C1 segment of cervical spinal cord (tissue), 14 donors: ENCODE measurements at places on chromosomes 3 and 15.

DNA sequence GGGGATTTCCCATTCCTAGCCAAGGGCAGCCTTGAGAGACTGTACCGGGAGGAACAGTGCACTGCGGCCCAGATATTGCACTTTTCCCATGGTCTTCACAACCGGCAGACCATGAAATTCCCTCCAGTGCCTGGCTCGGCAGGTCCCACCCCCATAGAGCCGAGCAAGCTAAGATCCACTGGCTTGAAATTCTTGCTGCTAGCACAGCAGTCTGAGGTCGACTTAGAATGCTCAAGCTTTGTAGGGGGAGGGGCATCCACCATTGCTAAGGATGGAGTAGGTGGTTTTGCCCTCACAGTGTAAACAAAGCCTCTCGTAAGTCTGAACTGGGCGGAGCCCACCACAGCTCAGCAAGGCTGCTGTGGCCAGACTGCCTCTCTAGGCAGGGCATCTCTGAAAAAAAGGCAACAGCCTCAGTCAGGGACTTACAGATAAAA is 156.3 kb downstream of the FRMD5 start:
- no peak for DNase-seq

- peak; percentile 30 for DNase-seq
These were observed 785 bp upstream of the MYRIP start for GRCh38 chr3:39808467-39809180.

DNA sequence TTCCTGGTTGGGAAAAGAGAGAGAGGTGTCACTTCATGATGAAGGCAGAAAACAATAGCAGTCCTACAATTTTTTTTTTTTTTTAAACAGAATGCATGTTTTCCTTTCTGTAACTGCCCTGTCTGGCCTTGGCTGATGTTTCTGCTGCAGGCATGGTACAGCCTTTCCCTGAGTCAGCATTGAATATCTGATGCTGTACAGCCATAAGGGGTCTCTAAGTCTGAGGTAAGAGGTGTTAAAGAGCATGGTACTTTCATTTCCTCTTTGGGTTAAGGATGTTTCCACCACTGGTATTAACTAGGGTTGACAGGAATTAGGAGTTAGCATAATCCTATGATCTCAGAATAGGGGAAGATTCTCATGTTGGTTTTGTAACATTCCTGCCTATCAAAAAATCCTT is 147.4 kb downstream of the CHST2 start:
- no peak for DNase-seq

DNA sequence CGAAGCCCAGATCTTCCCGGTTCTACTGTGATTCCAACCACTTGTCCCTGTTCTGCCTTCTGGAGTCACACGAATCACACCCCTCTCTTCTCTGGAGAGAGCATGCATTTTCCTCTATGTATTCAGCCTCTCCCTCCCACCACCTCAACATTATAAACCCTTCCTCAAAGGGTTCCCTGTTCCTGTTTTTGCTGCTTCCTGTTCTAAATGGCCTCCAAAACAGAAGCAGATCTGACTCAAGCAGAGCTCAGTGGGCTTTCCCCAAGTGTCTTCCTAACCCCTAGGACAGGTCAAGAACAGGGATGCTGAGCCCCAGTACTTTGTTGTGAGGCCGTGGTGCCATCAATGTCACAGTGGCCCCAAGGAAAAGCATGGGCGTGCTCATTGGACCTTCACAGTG is 75.7 kb upstream of the ARNT2 start:
- no peak for DNase-seq

DNA sequence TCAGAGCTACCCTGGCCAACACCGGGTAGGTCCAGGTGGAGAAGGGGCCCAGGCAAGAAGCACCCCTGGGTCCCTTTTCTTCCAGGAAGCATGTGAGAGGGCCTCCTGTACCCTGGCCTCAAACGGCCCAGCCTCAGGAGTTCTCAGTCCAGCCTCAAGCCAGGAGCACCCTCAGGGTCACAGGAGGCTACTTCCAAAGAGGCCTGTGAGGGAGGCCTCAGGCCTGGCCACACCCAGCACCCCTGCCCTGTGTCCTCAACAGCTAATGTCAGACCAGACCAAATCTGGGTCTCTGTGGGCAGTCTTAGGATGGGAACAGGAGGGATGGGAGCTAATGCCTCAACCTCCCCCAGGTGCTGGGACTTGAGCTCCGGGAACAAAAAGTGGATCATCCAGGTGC is 23.5 kb downstream of the PTH1R start:
- no peak for DNase-seq

- no peak for DNase-seq
These were observed 7.3 kb downstream of the ILDR1 start for GRCh38 chr3:122014741-122015140.

DNA sequence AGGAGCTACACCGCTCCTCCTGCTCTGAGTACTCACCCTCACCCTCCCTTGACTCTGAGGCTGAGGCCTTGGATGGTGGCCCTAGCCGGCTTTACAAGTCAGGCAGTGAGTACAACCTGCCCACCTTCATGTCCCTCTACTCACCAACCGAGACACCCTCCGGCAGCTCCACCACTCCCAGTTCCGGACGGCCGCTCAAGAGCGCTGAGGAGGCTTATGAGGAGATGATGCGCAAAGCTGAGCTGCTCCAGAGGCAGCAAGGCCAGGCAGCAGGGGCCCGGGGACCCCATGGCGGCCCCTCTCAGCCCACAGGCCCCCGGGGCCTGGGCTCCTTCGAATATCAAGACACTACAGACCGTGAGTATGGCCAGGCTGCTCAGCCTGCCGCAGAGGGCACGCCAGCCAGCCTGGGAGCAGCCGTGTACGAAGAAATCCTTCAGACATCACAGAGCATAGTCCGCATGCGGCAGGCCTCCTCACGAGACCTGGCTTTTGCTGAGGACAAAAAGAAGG is 21.2 kb upstream of the APEH start:
- no peak for DNase-seq

DNA sequence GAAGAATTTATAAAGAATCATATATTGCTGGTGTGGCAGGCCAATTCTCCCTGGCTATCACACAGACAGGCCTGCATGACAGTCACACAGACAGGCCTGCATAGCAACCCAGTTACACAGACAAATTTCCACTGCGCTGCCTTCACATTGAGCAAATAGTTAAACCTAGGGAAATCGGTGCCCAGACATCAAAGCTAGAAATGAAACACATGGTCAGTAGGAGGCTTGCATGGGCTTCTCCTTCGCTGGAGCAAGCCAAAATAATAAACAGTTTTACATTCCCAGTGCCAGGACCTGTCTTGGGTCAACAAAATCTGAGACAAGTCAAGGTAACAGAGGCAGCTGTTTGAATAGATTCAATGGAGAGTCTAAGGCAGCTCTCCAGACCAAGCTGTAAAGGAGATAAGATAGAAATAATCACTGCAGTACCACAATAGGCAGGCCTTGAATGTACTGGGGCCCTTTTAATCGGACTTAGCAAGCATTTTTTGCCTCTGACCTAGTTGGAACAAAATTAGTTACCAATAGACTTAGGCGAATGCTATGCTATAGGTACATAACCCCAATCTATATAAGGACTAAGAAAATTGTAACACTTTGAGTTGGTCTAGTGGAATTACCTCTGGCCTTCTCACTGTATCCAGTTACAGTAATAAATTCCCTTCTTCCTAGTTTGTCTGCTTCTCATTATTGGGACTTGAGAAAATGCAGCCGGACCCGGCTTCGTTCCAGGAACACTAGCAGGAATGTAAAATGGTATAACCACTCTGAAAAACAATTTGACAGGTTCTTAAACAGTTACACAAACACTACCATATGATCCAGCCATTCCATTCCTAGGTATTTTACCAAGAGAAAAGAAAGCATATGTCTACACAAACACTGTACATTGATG is 274.7 kb upstream of the UBE2E2 start:
- no peak for DNase-seq

DNA sequence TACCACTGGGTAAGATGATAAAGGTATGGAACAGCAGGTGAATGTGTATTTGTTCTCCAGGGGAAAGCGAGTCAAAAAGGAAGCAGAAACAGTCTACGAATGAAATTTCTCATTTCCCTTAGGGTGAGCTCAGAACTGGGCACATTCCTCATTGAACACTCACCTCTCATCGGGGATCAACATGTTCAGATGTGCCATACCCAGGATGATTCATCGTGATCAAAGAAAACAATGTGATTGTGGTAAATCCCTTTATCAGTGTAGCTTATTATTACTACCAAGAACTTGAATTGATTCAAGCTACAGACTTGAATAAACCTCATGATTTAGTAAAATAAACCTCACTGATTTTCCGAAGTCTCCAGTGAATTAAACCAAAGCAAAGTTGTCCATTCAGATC is 72.1 kb downstream of the GJD2 start:
- DNase-seq, result no peak

DNA sequence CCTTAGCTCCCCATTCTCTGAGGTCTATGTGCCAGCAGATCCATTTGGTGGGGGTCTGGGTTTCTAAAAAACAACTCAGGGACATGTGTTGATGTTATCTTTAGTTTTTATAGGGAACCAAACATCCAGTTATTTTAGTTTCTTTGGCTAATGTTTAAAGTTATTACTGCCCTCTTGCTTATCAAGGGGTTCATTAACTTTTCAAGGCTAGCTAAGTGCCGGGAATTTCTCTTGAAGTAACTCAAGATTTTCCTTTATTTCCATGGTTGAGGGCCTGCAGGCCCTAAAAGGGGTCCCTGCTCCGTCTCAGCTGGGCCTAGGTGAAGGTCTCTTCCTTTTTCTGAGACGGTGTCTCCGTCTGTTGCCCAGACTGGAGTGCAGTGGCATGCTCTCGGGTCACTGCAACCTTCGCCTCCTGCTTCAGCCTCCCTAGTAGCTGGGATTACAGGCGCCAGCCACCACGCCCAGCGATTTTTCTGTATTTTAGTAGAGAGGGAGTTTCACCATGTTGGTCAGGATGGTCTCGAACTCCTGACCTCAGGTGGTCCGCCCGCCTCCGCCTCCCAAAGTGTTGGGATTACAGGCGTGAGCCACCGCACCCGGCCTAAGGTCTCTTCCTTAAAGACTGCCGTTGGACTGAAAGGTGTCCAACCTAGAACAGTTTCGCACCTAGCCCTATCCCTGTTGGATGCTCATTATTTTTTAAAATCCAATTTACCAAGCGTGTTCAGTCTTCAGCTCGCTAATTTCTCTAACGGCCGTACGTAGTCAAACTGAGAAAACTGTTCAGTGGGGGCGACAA is 1.3 kb upstream of the OXSR1 start:
- no peak for DNase-seq

DNA sequence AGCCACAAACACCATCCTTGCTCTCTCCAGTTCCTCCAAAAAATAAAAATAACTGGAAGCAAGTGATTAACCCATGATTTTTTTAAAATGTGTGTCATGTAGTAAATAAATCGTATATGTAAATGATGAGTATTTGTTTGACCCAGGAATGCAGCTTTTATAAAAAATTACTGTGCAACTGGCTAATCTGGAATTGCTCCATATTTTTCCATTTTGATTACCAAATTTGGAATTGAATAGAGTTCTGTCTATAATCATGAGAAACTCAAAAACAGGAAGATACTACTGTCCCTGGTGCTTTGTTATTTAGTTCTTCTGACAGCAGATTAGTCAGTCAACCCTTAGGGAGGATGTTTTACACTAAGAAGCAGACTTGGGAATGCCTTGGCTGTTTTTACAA is 116.2 kb downstream of the CCNL1 start:
- no peak for DNase-seq

DNA sequence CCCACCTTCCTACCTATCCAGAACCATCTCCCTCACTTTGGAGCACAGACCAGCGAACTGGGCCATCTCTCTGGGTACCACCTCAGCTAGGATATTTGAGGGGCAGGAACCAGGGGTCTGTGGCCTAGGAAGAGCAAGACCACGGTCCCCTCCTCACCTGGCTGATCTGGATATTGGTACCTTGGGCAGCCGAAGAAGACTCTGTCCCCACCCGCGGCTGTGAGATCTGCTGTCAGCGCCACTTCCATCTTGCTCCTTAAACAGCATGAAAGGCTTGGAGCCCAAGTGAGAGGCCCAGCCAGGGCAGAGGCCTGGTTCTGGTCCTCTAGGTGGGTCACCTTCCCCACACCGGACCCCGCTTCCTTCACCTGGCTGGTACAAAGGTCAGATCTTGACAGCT is 26.6 kb downstream of the SEC61A1 start:
- no peak for DNase-seq

DNA sequence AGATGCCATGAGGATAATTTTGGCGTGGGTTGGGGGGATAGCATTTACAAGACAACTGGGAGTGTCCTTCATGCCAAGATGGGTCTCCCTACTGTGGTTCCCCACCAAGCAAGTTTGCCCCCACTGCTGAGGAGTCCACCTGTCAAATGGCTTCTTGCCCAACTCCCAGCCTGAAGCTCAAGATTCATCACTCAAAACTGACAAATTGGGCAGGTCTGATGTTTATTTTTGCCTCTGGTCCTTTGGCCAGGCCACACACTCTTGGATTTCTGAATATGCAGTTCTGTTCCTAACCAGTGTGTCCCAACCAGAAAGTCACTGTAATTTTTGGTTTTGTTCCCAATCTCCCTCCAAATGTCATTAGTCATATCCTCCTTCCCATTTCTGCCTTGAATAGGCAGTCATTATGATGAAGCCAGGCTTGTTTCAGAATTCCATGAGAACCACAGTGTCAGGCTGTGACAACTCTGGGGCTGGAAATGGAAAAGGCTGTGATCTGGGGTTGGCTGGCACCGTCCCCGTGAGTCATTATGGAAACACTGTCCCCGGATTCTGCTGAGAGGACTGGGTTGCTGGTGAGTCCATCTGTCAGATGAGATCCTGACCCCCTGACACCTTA is 29.3 kb upstream of the MEF2A start:
- no peak for DNase-seq

DNA sequence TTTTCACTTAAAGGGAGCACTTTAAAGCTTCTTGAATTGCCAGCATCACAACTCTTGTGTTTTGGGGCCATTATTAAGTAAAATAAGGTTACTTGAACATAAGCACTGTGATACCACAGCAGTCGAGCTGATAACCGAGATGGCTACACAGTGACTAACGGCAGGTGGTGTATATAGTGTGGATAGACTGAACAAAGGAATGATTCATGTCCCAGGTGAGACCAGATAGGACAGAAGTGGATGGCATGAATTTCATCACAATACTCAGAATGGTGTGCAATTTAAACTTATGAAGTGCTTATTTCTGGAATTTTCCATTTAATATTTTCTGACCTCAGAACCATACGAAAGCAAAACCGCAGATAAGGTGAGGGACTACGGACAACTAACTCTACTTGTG is 40.2 kb downstream of the PBRM1 start:
- DNase-seq, result no peak

DNA sequence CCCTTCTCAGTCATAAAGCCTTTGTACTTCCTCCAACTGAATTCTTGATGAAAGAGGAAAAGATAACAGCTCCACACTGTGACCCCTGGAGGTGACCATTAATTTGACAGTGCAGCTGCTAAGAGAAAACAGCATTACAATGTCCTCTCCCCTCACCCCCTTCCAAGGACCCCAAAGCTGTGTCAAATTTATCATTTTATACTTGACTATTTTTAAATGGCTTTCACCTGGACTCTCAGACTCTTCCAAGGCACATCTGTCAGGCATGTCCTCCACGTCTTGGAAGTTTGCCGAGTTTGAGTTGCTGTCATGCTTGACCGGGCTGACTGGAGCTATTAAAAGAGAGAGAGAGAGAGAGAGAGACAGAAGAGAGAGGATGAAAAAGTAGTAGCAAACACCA is 236.5 kb downstream of the WDR72 start:
- no peak for DNase-seq
